ENCODE measurements at places on chromosomes 5 and 9.

GRCh38 chr5:172439785-172440477 lies 14.4 kb downstream of the SH3PXD2B start:
- DNase-seq, result no peak

GRCh38 chr5:113520429-113520828 lies 6.9 kb downstream of the YTHDC2 start:
- DNase-seq, result peak; percentile 29

DNA sequence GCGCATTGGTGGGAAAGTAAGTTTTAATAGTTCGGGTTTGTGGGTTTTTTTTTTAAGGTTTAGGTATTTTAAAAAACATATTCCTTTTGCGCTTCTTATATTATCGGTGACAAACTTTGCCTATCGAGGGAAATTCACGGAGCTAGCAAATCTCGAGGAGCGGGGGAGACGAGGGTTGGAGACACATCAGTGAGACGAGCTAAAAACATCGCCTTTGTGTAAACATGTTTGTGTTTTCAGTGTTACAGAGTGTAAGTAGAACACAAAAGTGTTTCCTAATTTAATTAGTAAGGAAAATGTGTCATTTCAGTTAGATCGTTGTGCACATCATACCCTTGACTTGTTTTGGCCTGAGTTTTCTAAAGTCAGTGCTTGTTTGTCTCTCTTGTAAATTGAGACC lies 945 bp downstream of the BTF3 start:
- DNase-seq, result no peak

DNA sequence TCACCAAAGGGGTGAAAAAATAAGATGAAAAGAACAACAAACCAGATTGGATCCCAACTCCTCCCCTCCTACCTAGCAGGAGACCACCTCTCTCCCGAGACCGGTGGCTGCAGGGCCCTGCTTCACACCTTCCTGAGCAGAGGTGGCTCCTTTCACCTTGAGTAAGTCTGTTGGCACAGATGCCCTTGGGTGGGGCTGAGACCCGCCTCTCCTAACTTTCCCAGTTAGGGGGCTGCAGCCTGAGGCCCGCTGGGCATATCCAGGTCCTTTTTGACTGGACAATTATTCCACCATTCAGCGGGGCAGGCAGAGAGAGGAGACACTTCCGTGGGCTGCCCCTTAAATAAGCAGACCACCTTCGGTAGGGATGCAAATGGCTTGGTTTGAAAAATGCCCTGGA lies 1.3 kb downstream of the SLC25A48 start:
- no peak for DNase-seq

DNA sequence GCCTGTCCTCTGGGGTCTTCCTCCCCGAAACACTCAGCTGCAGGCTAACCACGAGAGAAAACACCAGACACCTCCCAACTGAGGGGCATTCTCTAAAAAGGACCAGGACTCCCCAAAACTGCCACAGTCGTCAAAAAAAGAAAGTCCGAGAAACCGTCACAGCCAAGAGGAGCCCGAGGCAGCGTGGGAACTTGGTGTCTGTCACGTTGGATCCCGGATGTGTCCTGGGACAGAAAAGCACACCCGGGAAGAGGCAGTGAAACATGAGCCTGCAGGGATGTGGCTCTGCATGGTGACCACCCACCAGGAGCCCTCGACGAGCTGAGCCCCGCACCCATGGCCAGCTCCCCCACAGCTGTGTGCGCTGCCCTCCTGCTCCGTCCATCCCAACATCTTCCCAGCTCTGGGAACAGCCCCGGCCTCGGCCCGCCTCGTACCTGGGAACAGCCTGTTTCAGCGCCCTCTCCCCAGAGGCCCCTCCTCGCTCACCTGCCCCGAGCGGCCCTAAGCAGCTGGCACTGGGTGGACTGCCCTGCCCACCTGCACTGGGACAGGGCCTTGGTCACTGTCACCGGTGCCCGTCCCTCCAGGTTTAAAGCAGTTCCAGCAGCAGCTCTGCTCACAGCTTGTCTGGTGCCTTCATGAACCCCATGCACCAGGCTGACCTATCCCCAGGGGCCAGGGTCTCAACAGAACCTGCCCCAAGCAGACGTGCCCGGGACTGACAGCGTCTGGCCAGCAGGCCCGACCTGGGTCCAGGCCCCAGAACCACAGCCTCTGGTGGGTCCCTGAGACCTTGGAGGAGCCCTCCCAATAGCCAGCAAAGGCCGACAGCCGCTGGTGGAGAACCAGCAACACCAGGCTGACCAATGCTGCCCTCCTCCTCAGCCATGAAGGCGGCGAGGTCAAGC lies 10.9 kb downstream of the SLC12A7 start:
- no peak for DNase-seq

- peak; percentile 91 for DNase-seq
Measured at GRCh38 chr5:123157791-123158581, 68.9 kb downstream of the PRDM6 start.

- no peak for DNase-seq
Measured at GRCh38 chr9:72092820-72093219, 32.4 kb upstream of the C9orf57 start.

DNA sequence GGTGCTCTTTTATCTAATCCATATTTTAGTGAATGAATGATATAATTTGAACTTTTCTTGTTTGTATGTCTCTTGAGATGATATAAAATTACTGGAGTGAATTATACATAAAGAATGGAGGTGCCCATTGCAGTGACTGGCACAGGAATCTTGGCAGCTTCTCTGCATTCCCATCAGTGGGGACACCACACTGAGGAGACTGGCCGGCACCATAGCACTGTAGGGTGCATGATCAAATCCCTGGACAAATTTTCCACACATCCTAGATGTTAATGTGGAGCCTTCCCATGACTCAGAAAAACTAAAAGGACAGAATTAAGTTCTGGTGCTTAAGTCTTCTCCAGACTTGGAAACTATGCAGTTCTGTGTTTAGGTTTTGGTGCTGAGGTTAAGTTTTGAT lies 124.1 kb downstream of the CEP120 start:
- DNase-seq, result no peak

GRCh38 chr5:56480705-56481427 lies 247.7 kb upstream of the ANKRD55 start:
- peak; percentile 45 for DNase-seq

DNA sequence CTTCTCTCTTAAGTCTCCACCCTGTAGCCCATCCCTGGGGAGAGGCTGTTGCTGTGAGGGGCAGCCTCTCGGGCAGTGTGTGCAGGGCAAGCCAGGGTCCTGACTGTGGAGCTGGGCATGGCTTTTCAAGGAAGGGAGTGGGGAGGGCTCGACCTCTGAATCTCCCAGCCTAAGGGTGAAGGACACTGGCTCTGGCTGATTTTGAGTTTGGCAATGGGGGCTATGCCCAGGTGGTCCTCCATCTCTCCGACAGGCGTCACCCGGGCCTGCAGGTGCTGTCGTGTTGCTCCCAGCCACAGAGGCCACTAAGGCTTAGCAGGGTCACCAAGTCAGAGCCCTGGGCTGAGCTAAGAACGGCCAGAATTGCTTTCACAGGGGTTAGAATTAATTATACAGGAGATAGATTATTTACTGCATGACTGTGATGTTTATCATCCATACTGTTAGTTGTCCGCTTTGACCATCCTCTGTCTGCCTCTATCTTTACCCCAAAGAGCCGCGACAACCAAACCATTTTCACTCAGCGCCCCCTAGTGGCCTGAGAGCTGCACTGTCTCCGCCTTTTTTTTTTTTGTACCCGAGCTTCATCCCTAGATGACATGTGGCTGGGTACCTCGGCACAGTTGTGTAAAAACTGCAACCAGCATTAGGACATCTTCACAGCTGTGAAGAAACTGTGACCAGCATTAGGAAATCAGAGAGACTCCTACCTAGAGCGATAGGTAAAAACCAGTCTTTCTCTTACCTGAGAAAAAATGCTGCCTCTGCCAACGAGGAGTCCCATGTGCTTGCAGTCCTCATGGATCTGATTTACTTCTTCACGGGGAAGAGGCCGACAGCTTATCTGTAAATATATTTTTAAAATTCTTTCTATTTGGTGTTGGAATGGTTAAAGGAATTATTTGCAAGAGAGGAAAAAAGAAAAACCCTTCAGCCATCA lies 44.5 kb downstream of the AGXT2 start:
- peak; percentile 61 for DNase-seq

GRCh38 chr9:110029956-110030480 lies 177.9 kb downstream of the C9orf152 start:
- DNase-seq, result no peak

- DNase-seq, result peak; percentile 68
Measured at GRCh38 chr5:98570661-98571191, 202.7 kb upstream of the RGMB start.

GRCh38 chr5:110917161-110917875 lies 154.2 kb upstream of the TSLP start:
- peak; percentile 6 for DNase-seq

DNA sequence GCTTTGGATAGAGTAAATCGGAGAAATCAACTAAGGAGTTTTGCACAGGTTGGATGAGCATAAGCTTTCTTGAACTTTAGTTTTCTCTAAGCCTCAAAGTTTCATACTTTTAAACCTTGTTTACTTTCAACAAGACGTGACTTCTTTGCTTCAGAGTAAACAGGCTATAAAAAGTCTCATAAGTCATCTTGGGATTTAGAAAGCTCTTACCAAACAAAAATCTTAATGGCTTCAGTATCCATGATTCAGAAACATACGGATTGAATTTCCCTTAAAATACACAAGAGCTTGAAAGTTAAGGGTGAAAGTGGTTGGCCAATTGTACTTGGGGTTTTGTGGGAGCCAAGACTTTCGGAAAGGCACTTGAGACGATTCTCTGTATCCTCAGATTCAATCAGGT lies 270.9 kb upstream of the ANKH start:
- no peak for DNase-seq

GRCh38 chr5:59764361-59764760 lies 129.2 kb downstream of the PDE4D start:
- no peak for DNase-seq

DNA sequence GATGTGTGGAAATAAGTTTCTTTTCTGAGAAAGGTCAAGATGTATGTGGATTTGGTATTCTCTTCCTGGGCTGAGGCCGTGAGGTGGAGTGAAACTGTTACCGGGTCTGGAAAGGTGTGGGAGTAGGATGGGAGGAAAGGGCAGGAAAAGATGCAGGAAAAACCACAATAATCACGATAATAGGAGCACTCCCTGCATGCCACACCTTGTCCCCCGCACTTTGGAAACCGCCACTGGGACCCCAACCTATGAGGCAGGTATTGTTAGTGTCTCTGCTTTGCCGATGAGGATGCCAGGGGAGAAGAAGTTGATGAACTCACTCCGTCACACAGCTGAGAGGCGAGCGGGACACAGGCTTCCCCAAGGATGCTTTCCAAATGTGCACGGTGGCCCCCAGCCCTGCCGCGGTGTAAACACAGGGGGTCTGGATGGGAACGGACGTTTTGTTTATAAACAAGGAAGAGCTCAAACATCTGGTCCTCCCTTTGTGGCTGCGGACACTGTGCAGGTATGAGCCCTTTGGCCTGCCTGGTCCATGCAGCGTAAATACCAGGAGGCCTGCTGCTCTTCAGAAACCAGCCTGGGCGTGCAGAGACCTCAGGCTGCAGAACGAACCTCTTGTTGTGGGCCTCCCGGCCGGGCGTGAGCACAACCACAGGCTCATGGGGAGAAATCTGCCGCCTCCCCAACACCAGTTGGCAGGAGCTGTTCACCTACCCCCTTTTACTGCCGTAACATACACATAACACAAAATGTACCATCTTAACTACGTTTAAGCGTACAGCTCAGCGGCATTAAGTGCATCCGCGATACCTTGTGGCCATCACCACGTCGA lies 126.7 kb downstream of the COL23A1 start:
- DNase-seq, result no peak

DNA sequence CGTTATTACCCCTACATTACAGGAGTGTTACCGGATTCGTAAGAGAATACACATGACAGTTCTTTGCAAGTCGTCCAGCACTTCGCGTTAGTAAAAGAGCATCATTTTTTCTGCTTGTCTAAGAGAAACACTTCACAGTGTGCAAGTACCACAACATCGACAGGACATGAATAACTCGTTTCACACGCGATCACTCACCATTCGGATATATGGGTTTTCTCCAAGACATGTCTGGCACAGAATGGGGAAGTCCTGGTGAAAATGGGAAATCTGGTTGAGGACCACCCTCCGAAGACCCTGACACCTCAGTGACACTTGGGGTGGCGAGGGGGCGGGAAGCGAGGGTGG lies 642 bp downstream of the RBM22 start:
- DNase-seq, result peak; percentile 5

DNA sequence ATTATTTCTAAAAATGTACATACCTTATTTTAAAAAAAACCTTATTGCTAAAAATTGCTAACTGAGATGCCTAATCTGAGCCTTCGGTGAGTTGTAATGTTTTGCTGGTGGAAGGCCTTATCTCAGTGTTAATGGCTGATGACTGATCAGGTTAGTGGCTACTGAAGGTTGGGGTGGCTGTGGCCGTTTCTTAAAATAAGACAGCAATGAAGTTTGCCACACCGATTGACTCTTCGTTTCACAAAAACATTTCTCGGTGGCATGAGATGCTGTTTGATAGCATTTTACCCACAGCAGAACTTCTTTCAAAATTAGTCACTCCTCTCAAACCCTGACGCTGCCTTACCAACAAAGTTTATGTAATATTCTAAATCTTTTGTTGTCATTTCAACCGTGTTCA lies 14.7 kb downstream of the CENPK start:
- no peak for DNase-seq

GRCh38 chr5:155402927-155403640 lies 389.5 kb downstream of the KIF4B start:
- no peak for DNase-seq

- DNase-seq, result no peak
Measured at GRCh38 chr5:55584398-55585205, 49.8 kb upstream of the PLPP1 start.

DNA sequence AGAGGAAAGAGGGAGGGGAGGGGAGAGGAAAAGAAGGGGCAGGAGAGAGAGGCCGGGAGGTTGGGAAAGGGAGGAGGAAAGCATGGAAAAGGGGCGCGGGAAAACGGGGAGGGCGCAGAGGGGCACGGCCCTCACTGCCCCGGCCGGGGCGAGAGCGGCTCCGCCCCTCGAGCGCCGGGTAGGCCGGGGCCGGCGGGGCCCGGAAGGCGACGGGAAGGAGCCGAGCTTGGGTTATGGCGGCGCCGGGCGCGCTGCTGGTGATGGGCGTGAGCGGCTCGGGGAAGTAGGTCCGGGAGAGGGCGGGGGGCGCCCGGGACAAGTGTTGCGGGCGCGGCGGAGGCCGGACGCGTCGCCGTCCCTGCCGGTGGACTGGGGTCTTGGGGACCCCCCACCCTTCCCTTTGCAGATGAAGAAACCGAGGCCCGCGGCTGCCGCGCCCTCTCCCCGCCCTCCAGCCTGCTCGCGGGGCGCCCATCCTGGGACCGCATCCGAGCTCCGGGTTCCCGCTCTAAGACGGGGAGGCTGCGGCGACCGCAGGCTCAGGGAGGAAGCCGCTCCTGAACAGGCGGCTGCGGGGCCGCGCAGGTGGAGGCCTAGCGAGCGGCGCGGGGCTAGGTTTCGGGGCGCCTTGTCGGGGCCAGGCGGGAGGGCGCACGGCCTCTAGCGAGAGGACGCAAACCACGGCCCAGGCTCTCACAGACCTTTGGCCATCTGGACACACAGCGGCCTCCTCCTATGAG lies at the start of gene IDNK:
Gene IDNK, plus strand, starts transcription at position 205 of the 740 bp plus-strand sequence. Its CDS starts 29 bp downstream, at position 234.
- DNase-seq, result peak; percentile 53

DNA sequence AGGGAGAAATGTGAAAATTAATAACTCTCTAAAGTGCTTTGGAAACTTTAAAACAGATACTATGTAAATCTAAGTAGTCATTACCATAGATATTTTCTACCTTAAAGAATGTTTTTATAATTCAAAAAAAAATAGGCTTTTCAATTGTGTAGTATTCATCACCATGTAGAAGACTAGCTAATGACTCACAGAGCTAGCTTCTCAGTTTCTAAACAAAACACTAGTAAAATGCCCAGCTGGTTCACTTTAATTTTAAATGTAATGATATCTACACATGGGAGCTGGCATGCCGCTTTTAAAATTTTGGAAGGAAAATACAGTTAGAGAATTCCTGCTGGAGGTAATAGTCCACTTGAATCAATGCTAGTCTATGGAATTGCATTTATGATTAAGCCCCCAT lies 509.8 kb downstream of the CSNK1G3 start:
- no peak for DNase-seq
